ENCODE measurements at places on chromosomes 4 and X.
A peak's percentile ranks its signal among the peaks of the same experiment; 100 is the strongest.

DNA sequence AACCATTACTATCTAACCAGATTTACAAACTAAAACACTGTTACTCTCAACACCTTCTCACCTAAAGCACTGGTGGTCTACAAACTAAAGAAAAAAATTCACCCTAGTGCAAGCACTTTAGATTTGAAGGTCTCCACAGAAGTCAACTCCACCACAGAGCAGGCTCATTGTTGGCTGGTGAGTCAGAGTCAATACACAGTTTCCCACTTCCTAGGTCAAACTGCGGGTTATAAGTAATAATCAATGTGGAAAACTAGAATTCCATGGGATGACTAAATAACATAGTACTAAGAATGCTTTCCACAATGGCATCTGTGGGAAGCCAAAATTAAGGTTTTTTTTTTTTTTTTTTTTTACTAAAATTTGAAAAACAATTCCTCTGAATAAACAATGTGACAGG is 191.8 kb downstream of the PDGFC start:
- no peak for DNase-seq

DNA sequence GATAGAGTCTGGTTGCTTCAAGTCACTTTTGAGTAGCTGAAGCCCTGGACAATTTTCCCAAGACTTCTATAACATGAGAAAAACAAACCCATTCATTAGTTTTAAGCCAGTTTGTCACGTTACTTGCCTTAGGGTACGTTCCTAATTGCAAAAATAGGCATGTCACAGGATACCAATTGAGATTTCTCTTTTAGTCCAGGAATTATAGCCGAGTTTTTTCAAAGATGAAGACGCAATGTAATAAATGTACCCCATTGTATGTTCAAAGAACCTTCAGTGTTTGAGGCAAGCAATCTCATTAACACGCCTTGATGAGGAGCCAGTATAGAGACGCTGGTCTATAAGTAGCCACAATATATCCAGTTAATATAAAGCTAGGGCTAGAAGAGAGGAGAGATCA is 534.2 kb downstream of the INPP4B start:
- no peak for DNase-seq

DNA sequence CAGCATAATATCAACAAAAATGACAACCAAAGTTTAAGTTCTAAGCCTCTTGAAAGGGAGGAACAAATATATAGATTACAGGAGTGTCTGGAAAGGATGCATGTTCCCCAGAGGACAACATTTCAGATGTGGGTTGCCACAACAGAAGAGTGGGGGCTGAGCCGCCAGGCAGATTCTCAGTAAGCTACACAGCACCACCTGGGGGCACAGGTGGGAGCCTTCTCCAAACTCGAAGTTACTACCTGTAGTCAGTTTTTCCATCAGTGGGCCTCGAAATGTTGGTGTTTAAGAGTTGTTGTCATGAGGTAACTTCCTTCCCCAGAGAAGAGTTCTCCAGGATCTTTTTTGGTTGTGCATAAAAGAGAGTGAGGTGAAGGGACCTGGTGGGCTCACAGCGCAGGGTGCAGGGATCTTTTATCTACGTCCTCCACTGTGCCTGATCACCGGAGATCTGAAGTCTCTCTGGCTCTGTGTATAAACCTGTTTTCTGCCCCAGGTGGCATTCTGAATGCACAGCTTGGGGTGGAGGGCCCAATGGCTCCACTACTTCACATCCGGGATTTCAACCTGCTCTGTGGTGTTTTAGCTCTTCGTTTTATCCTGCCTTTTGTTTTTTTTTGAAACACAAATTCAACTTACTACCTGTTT is 58.4 kb upstream of the STS start:
- no peak for DNase-seq

DNA sequence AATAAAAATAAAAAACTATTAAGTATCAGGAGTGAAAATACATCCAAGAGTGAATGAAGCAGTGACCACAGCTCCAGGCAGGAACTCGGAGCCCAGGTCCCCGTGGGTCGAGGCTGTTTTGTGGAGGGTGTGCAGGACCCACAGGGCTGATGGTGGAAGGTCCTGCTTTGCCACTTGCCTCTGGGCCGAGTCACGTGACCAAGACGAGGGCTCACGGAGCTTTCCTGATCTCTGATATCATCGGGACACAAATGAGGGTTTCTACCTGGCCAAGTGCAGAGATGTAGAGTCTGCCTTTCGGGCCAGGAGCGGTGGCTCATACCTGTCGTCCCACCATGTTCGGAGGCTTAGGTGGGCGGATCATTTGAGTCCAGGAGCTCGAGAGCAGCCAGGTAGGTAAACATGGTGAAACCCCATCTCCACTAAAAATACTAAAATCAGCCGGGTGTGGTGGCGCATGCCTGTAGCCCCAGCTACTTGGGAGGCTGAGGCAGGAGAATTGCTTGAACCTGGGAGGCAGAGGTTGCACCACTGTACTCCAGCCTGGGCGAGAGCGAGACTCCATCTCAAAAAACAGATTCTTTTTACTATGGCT is 7.2 kb downstream of the SLC25A6 start:
- DNase-seq, result peak; percentile 85

- DNase-seq, result no peak
Measured at GRCh38 chrX:72125331-72126047, 6.2 kb downstream of the RTL5 start.

DNA sequence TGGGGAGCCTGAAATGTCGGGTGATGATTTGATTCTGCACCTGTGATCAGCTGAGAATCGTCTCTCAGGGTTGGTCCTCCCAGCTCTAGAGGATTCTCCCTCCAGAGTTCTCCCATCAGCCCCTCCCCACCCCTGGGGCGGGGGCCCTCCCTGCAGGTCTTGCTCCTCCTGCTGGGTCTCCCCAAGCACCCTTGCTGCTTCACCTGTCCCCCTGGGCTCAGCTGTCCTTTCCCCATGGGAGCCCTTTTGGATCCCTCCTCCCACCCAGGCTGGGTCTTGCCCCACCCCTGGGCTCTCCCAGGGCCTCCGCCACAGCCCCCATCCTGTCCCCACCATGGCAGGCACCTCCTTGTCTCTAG is 22.2 kb downstream of the PSAPL1 start:
- no peak for DNase-seq

- no peak for DNase-seq
Measured at GRCh38 chrX:47751670-47752069, 85.0 kb upstream of the ZNF81 start.

All from posterior cingulate gyrus (tissue), 11 donors.